ENCODE measurements at places on chromosomes 2 and 18.

DNA sequence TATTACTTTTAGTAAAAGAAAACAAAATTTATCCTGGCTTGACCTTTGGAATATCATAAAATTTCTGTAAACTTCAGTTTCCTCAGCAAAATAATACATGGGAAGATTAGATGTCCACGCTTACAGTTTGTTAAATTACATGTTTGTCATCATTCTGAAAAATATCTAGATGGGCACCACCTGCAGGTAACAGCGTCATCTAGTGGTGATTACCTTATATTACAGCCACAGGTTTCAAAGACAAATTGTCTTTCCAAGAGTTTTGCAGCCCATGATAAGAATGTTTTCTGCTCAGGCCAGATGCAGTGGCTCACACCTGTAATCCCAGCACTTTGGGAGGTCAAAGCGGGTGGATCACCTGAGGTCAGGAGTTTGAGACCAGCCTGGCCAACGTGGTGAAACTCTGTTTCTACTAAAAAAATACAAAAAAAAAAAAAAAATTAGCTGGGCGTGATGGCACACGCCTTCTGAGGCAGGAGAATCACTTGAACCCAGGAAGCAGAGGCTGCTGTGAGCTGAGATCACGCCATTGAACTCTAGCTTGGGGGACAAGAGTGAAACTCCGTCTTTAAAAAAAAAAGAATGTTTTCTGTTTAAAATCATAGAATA lies 96.3 kb upstream of the RASGRP3 start:
- no peak for DNase-seq

DNA sequence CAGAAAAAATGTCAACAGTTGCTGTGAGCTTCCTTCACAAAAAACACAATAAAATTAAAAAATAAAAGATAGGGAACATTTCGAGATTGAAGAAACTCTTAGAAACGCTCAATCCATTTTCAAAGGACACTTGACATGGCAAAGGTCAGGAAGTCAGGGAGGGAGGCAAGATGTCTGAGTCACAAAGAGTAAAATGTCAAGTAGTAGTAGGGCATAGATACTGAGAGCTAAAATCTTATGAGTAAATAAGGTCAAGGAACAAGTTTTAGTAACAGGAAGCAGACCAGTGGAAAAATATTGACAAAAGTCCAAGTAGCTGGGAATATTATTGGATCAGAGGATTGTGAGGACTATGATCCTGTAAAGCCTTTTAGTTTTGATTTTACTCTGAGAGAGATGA lies 495.6 kb downstream of the TMX3 start:
- no peak for DNase-seq

DNA sequence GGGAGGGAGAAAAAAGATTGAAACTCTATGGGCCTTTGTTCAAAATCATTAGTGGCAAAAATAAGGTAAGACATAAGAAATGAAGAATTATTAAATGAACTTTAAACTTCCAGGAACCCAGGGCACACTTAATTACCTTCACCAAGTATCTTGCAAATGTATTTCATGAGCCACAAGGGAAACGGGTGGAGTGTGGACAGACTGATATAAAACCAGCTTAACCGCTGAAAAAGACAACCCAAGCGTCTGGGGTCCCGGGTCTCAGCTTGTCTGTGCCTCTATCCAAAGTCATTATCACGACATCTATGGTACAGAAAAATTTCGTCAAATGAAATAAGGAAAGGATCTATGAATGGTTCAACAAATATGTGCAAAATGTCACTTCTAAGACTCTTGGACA lies 13.9 kb upstream of the MBOAT2 start:
- DNase-seq: no peak

DNA sequence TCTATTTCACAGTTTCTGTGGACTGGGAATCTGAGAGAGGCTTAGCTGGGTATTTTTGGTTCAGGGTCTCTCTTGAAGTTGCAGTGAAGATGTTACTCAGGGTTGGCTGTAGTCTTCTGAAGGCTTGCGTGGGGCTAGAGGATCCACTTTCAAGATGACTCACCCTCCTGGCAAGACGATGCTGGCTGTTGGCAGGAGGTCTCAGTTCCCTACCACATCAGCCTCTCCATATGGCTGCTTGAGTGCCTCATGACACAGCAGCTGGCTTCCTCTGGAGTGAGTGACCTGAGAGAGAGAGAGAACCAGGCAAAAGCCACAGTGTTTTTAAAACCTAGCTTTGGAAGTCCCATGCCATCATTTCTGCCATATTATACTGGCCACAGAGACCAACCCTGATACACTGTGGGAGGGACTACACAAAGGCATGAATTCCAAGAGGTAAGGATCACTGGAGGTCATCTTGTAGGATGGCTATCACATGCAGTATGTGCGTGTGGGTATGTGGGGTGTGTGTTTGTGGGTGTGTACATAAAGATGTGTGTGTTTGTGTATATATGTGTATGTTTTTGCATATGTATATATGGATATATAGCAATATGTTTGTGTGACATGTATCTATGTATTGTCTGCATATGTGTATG lies 25.1 kb downstream of the DNPEP start:
- no peak for DNase-seq

DNA sequence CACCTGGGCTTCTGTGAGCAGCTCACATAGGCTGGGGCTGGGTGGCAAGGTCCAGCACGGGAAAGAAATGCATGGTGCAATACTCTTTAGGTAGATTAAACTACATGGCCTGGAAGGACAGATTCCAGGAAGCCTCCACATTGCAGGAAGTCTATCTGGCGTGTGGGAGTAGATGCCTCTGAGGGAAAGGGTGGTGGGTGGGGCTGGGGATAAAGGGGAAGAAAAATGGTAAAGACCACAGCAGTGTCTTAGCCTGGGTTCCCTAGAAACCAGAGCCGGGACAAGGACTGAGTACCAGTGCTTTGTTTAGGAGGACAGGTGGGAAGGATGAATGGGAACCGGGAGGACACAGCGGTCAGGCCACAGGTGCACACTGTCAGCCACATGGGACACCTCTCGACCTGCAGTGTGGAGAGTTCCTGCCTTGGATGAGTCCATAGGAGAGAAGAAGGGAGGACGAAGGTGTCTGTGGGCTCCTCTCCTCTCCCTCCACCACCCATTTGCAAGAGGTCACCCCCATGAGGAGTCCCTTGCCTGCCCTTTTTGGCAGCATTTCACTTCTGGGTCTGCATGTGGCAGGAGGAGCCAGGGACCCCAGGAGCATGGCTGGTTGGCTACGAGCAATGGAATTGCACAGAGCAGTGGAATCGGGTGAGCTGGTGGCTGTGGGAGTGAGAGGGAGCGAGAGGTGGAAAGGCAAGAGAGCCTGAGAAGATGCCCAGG lies 91.5 kb upstream of the HS6ST1 start:
- no peak for DNase-seq

- DNase-seq: no peak
Observed at GRCh38 chr2:174762464-174762863, 1.8 kb downstream of the CHRNA1 start.

GRCh38 chr2:113180131-113180946 lies 6.6 kb downstream of the PSD4 start:
- no peak for DNase-seq

- DNase-seq: no peak
Observed at GRCh38 chr2:237304763-237305514, 109.0 kb downstream of the COL6A3 start.

GRCh38 chr18:42798606-42799170 lies 316.8 kb downstream of the RIT2 start:
- no peak for DNase-seq

GRCh38 chr2:145108361-145108778 lies 588.5 kb upstream of the ZEB2 start:
- no peak for DNase-seq

DNA sequence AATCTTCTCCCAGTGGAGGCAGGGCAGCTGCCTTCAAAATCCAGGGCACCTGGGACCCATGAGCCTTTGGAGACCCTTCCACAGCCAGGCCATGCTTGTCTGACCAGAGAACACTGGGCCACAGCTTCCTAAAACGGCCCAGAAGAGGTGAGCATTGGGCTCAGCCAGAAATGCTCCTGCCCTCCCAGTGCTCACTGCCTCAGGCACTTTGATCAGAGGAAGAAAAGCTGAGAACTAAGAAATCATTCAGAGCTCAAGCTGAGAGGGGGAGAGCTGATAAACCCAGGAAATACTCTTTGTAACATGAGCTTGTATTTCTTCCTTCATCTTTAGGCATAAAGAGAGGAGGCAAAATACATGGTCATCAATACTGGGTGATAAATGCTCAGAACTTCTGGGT lies 365.5 kb upstream of the KLHL29 start:
- no peak for DNase-seq

- DNase-seq: no peak
Observed at GRCh38 chr2:62884514-62884913, 166.1 kb upstream of the OTX1 start.

GRCh38 chr2:74858281-74858680 lies 24.4 kb downstream of the HK2 start:
- DNase-seq: no peak

DNA sequence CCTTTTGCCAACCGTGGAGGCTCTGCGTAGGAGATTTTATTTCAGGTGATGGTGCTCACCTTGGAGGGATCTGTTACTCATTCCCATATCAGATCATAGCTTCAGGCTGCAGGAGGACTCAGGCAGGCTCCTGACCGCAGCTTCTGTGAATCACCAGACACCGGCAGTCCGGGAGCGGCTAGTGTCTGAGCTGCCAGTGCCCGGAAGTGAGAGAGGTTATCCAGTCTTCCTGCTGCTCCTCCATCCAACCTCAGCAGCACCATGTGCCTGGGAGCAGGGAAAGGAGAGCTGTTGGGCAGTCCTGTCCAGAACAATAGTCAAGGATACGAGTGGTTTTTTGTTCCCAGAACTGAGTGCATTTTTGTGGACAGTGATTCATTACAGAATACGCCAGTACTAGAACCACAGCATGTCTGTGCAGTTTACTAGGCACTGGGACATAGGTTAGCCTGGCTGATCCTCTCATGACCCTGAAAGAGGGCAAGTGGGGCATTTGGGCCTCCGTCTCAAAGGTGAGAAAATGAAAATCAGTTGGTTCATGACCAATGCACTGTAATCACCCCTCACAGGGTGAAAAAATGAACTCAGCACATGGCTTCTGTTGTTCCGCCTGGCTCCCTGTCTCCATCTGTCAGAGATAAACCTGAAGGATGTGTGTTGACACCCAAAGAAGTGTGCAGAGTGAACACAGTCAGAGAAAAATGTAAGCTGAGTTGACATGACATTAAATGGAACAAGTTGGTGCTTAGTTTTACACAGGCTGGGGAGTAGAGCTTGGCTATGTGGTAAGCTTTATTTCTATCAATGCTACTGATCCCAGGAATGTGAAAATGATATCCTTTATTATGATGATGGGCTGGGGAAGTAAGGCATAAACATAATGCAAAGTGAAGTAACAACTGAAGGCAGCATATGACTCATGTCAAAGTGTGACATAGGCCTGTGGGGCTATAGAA lies 12.2 kb downstream of the FHOD3 start:
- no peak for DNase-seq

DNA sequence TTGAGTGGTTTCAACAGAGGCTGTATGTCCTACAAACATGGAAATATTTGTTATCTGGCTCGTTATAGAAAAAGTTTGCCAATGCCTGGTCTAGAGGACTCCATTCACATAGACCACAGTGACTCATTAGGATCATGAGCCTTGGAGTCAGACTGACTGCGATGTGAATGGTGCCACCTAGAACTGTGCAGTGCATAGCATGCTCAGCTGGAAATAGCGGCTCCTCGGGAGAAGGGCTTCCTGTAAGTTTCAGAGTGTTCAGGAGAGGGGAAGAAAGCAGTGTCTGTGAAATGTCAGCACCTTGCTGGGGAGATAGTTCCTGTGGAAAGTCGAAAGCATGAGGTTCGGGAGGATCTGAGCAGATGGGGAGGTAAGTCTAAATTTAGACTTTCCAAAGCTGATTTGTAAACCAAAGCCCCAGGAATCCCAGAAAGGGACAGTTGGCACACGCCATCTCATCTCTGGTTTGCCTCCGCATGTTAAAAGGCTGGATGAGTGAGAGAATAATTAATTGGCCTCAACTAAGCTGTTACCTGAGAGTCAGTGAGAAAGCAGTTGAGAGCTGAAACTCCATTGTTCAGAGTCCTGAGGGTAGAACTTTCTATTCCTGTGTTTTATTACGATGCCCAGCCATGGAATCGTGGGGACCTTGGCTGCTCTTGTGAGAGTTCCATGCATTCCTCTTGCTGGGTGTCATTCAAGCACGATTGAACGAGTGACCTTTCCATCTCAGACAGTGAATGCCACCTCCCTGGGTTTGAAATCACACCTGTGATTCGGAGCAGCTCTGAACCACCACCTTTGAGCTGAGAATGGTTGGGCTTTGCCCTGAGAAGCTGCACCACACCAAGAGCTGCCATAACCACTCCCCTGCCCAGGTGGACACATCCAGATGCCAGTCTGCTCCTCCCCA lies 99.5 kb downstream of the MAPK4 start:
- DNase-seq: no peak

DNA sequence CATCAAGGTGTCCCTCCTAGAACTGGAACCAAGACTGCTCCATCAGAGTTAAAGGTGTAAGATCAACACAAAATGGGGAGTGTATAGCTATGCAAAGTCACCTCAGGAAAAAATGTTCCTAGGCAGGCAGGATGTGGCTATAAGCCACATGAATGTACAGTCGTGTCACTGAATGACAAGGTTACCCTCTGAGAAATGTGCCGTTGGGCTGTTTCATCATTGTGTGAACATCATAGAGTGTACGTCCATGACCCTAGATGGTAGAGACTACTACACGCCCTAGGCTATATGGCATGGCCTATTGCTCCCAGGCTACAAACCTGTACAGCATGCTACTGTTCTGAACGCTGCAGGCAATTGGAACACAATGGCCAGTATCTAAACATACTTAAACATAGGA lies 24.5 kb downstream of the TYMS start:
- peak; percentile 72 for DNase-seq
